ENCODE measurements at places on chromosomes 13 and 19.
A peak's percentile ranks its signal among the peaks of the same experiment; 100 is the strongest.

GRCh38 chr19:19271828-19272599 is 1.1 kb downstream of the TM6SF2 start:
- no peak for DNase-seq

DNA sequence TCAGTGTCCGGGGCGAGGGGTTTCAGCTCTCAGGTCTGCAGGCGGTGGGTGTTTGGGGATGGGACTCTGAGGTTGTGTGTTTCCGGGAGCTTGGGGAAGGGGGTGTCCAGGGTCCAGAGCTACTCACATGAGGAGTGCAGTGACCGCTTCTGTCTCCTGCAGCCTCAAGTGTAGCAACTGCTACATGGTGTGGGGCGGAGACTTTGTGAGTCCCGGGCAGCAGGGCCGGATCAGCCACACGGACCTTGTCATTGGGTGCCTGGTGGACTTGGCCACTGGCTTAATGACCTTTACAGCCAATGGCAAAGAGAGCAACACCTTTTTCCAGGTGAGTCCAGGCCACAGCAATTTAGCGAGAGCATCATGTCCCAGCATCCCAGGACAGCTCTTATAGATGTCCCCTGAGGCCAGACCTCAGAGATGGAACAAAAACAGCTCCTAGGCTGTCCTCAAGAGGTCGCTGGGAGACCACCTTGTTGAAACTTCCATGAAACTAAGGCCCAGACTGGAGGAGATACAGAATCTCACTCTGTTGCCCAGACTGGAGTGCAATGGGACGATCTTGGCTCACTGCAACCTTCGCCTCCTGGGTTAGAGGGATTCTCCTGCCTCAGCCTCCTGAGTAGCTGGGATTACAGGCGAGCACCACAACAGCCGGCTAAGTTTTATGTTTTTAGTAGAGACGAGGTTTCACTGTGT is 44.9 kb downstream of the RYR1 start:
- peak; percentile 79 for DNase-seq

- no peak for DNase-seq
Measured at GRCh38 chr19:13995878-13996765, 10.0 kb downstream of the RFX1 start.

- DNase-seq, result peak; percentile 61
Measured at GRCh38 chr13:77779552-77780272, 82.2 kb downstream of the SLAIN1 start.

GRCh38 chr13:30113551-30113950 is 193.8 kb downstream of the KATNAL1 start:
- DNase-seq, result no peak

DNA sequence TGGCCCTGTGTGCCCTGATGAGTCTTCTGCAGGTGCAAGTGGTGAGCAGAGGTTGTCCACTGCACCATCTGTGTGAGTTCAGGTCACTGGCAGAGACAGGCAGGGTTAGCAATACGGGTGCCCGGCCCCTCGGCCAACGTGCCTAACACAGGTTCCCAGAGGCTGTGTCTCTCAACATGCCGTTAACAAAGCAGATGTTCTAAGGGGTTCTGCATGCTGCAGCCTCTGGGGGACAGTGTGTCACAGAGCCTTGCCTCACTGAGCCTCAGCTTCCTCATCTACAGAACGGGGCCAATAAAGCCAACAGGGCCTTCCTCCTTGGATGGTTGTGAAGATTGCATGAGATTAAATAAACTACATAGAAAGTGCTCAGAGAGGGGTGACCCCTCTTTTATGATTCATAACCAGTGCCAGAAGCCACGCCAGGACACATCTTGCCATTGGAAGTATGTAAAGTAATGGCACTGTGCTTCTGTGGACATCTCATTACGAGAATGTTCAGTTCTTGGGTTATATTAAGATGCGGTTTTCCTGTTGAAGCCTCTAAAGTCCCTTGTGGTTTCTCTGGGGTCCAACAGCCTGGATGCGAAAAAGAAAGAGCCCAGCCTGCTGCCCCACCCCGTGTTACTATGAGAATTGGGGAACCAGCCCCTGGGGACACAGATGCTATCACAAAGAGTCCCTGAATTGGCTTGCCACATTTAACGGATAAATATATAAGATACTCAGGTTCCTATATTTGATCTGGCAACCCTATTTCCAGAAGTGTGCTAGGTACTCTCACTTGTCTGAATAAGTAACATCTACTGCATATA is 11.2 kb upstream of the ARHGEF18 start:
- no peak for DNase-seq
